ENCODE measurements at places on chromosomes 13 and 19.

DNA sequence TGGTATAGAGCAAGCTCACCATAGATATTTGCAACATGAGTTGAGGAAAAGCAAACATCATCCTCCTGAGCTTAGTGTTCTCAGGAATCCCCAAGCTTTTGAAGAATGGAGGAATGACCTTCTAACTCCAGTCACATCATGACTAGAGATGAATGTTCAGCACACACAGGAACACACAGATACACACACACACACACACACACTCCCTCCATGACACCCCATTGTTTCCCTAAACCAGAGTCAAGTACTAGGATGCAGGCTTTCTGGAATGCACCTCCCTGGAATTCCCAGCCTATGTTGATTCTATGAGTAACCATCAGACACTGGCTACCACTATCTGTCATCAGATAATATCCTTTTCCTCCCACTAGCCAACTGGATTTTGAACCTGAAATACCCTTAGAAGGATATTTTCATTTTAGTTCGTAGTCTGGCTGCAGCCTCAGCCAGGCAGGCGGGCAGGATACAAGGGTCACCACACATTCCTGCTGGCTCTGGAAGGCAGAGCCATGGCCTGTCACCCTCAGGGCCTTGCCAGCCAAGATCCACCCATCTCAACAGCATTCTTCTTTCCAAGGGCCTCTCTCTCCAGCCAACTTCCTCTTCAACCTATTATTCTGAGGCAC, 162.4 kb downstream of the FOXO1 start:
- DNase-seq: no peak

- no peak for DNase-seq
Measured at GRCh38 chr19:57803265-57803593, 11.5 kb downstream of the ZNF552 start.

DNA sequence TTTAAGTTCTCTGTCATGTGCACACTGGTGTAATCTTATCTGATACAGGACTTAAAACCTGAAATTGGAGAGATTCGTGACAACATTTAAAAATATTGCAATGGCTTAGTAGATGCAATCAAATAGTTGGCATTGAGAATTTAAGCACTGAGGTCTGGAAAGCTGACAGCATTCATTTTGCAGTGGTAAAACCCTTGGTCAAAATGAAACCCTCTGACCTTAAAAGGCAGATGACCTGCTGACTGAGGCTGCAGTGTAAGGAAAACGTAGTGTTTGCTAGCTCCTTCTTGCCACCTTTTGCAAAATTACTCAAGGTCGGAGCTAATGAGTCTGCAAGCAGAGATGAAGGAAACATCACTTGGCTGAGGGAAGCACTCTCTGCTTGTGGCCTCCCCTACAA, 150.6 kb downstream of the KCTD12 start:
- no peak for DNase-seq

DNA sequence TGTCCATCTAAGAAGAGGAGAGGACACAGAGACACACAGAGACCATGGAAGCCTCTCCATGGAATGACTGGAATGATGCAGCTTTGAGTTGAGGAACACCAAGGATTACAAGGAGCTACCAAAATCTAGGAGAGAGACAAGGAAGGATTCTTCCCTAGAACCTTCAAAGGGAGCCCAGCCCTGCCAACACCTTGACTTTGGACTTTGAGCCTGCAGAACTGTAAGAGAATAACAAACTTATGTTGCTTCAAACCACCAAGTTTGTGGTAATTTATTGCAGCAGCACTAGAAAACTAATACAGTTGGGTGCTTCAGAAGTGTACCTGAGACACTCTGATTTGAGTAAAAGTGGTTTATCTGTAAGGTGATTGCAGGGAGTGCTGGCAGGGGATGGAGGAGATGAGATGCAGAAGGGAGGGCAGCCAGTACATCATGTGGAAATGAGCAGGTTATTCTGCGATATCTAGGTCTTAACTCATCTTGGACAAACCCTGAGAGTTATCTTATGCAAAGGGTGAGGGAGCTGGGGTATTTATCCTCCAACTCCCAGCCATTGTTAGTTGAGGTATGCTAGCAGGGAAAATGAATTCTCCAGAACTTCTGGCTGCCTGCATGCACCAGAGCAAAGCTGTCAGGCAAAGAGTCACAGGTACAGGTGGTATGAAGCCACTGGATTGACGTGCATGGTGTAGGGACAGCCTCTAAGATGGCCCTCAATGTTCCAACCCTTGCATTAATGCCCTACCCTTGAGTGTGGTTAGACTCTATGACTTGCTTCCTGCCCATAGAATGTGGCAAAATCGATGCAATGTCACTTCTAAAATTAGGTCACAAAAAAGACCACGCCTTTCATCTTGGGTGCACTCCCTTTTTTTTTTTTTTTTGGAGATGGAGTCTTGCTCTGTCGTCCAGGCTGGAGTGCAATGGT, 31.3 kb upstream of the ADGRL1 start:
- DNase-seq: no peak

DNA sequence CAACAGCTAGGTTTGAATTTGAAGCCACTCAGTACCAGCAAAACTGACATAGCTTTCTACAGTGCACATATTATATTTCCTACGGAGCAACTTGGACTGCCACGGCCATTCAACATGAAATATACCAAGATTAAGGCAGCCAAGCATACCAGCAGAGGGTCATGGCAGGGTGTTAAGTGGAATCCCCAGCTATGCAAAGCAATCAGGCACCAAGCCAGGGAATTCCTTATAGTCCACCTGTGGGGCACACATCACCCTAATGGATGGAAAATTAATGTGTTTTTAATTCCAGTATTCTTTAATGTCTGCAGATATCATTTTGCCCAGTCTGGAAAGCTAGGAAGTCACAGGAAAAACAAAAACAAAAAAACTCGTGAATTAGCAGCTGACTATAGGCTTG, 1190.3 kb downstream of the EFNB2 start:
- DNase-seq: no peak

DNA sequence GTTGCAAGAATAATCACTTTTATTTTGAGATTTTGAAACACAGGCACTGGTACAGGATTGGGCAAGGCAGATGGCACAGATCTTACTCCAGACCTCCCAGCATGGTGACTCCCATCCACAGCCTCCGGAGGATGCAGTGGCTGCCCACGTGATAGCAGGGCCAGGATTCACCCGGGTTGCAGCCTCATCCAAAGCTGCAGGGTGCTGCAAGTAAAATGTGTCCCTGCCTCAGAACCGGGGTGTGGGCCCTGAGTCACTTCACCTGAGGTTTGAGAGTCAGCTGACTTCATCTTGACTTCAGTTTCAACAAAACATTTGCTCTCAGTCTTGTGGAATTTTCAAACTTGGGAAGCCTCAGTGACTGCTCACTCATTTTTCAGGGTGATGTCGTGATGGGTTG, 201.9 kb downstream of the FGF9 start:
- DNase-seq: no peak

DNA sequence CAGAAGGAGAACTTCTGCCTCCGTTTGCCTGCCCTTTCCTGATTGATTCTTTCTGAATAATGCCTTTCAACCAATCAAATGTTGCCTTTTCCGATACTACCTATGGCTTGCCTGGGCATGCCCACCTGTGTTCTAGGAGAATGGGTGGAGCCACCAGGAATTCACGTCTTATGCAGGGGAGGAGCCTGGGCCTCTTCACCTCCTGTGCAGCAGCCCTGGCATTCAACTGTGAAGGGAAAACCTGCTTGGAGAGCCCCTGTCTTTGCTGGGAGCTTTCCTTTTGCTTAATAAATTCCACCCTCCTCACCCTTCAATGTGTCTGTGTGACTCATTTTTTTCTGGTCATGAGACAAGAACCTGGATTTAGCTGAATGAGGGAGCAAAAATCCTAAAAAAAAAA, 730.7 kb downstream of the UQCRFS1 start:
- no peak for DNase-seq

GRCh38 chr13:39144941-39145533, 106.8 kb downstream of the NHLRC3 start:
- DNase-seq: peak; percentile 70

GRCh38 chr19:11273296-11273695, 11.0 kb upstream of the DOCK6 start:
- no peak for DNase-seq

GRCh38 chr19:55576746-55577145, 3.9 kb downstream of the ZNF579 start:
- no peak for DNase-seq

GRCh38 chr13:76035711-76036110, 399.6 kb downstream of the LMO7 start:
- no peak for DNase-seq

- DNase-seq: no peak
Measured at GRCh38 chr19:6204212-6204611, 68.7 kb downstream of the ACSBG2 start.

DNA sequence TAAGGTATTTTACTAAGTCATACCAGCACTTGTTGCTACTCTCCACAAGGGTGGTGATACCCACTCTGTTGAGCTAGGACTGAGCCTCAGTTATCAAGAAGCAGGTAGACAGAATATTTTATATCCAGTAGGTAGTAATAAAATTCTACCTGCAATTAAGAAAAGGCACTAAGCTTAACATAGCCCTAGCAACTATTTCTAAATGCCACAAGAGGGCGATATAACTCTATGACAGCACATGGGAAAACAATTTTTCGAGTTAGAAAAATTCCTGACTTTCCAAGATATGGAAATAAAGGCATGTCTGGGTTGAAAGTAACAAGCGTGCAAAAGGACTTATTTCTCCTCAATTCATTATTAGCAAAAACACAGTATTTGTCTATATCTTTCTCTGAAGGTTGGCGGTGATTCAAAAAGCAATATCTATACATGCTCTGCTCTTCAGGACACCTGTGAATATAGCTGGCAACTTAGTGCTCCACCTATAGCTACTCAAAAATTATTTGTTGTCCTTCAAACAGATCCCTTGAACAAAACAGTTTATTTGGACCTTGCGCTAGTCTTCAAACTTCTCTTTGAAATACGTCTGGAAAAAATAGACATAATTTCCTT, 14.7 kb downstream of the CCDC169 start:
- DNase-seq: no peak

- no peak for DNase-seq
Measured at GRCh38 chr19:31639306-31639705, 290.1 kb upstream of the TSHZ3 start.

GRCh38 chr19:38759590-38760003, 13.7 kb downstream of the LGALS7 start:
- no peak for DNase-seq

DNA sequence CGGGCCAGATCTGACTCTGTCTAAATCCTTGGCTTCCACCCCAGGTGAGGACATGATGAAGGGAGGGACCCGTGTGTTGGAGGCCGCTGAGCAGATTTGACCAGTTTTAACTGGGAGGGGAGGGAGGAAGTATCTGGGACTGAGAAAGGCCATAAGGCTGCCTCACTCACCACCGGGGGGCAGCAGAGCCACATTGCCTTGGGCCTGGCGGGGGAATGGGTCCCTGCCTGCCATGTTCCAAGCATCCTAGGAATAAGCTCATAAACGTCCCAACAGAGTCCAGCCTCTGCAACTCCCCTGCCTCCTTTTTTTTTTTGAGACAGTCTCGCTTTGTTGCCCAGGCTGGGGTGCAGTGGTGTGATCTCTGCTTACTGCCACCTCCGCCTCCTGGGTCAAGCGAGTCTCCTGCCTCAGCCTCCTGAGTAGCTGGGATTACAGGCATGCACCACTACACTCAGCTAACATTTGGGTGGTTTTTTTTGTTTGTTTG, 15.5 kb downstream of the MAST3 start:
- peak; percentile 90 for DNase-seq

- DNase-seq: peak; percentile 40
Measured at GRCh38 chr13:26052337-26052736, 521 bp upstream of the SHISA2 start.

GRCh38 chr13:23433171-23434153, at the start of gene SACS:
SACS (minus strand) TSS chr13:23433702; CDS start chr13:23411239, 22,463 bp downstream.
- peak; percentile 75 for DNase-seq

GRCh38 chr13:99062593-99062992, 84.7 kb upstream of the DOCK9 start:
- DNase-seq: peak; percentile 56

DNA sequence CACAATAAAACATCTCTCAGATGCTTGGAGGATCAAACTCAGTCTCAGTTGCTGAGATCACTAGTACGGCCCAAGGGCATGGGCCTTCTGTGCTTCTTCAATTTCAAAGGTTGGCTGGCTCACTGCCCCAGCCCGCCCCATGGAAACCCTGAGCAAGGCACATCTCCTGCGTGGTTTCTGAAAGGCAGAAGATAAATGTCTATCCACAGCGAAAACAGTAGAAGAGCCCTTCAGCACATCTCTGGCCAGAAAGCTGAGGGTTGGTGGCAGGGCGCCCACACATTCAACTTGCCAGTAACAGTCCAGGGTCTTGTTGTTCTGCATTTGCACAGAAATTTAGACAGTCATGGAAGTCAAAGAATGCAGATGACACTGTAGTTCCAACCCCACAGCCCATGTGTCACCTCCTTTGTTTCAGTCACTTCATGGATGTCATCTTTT, 24.0 kb upstream of the KATNAL1 start:
- DNase-seq: peak; percentile 47

- DNase-seq: no peak
Measured at GRCh38 chr19:7699003-7699402, 2.9 kb downstream of the FCER2 start.

GRCh38 chr13:103250071-103250470, 183.9 kb upstream of the SLC10A2 start:
- DNase-seq: no peak

GRCh38 chr13:52644108-52644507, 1.9 kb downstream of the HNRNPA1L2 start:
- no peak for DNase-seq

DNA sequence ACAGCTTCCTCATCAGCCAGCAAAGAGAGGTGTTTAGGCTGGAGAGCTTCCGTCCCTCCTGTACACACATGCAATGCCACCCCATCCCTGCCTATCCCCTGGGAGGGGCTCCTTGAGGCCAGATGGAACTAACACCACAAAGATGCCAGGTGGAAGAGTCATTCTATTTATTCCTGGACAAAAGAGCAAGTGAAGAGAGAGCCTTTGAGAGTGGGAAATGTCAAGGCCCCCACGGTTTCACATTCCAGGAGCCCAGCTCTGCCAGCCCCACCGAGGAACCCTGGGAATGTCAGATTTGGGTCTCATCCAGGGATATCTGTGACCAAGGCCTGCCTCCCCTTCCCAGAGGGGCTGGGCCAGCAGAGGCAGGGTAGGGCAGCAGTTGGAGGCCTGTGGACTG, 30.8 kb upstream of the IGFL1 start:
- no peak for DNase-seq

- no peak for DNase-seq
Measured at GRCh38 chr13:108200781-108201398, 14.4 kb downstream of the LIG4 start.

GRCh38 chr13:106155411-106155810, 380.1 kb downstream of the EFNB2 start:
- no peak for DNase-seq
